ENCODE measurements at places on chromosomes 12 and 14.

DNA sequence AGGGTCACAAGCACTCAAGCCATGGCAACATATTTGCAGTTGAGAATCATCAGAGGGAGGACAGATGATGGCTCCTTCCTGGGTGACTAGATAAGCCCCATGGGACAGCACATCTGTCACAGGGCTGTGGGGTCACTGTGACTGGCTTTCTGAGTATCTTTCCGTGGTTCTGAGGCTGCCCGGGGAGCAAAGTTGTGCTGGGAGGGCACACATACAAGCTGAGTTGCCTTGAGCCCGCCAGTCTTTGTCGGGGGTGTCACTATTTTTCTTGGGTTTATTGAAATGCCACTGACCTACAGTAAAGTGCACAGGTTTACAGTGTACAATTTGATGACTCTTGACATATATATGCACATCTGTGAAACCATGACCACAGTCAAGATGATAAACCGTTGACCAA is 17.2 kb upstream of the KIF26A start:
- DNase-seq: no peak

DNA sequence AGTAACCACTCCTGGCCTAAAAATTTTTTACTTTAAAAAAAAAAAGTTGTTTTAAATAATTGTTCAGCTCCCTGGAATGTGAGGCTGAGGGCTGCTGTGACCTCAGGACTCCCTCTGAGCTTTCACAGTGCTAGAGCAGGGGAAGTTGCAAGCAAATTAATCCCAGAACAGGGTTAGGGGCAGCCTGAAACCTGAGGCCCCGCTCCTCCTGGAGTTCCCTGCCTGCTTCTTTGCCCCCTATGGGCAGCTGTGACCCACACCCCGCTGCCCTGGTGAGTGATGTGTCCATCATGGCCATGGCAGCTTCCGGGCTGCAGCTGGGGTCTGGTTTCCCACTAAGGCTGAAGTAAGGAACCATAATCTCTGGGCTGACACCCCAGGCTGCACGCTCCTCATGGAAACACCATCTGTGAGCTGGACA is 9.5 kb downstream of the RITA1 start:
- peak; percentile 32 for DNase-seq

DNA sequence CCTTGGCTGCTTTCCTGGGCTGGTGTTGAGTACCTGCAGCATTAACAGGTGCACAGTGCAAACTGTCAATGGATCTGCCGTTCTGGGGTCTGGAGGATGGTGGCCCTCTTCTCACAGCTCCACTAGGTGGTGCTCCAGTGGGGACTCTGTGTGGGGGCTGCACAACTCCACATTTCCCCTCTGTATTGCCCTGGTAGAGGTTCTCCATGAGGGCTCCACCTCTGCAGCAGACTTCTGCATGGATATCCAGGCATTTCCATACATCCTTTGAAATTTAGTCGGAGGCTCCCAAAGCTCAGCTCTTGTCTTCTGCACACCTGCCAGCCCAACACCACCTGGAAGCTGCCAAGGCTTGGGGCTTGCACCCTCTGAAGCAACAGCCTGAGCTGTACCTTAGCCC is 198.6 kb downstream of the GXYLT1 start:
- DNase-seq: no peak

DNA sequence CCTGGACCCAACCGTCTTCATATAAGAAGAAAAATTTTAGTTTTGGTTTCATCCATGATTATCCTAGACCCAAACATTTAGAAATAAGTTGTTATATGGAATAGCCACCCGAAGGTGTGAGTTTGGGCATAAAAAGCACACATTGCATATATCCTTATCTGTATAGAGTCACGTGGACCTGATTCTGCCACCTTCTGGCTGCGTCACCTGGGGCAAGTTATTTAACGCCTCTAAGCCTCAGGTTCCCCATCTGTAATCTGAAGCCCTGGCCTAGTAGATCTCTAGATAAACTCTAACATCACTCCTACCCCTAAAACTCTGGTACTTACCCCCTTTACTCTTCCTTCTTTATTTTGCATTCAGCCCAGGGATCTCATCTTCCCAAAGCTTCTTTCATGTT is 14.3 kb upstream of the KRT5 start:
- no peak for DNase-seq

GRCh38 chr14:88422919-88423650 is 37.6 kb downstream of the SPATA7 start:
- peak; percentile 54 for DNase-seq

GRCh38 chr12:131077931-131078391 is 124.3 kb downstream of the ADGRD1 start:
- no peak for DNase-seq

DNA sequence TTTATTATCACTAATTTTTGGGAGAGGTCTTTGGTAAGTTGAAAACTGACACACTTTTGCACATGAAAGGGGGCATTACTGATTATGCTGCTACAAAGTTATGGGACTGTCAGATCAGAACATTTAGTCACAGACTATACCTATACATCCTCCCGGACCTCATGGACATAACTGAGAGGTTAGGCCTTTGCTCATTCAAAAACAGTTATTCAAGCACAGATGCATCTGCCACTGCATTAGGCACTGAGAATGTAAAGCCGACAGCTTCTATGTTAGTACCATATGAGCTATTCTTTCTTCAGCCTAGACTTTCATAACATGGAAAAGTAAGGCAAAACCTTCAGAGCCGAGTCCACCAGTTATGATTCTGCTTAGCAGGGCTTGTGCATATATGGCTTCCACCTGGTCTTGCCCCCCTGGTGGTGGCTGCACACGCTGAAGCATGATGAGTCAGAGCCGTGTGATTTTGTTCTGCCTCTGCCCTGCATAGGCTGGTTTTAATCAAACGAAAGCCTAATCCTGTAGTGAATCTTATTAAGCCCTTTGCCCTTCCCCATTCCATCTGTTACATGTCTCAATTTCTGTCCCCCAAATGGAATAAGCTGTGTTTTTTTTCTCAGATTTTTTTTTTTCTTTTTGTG is 21.8 kb upstream of the RNU6-8 start:
- DNase-seq: no peak

GRCh38 chr12:90331821-90332220 is 623.2 kb downstream of the CCER1 start:
- no peak for DNase-seq

DNA sequence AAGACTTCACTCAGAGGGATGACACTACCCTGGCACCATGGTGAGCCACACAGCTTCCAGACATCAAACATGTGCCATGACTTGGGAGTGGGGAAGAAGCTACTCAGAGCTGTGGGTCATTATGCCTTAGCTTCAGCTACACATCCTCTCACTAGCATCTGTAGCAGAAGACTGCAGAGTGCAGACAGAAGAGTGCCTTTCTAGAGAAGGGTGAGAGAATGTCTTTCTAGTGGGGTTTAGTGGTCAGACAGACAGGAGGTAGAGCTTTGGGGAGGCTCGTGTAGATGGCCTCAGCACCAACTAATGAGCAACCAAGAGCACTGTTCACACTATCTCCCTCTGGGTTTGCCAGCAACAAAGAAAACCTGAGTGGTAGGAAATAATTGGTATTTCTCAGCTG is 4.9 kb upstream of the B4GALNT3 start:
- no peak for DNase-seq

DNA sequence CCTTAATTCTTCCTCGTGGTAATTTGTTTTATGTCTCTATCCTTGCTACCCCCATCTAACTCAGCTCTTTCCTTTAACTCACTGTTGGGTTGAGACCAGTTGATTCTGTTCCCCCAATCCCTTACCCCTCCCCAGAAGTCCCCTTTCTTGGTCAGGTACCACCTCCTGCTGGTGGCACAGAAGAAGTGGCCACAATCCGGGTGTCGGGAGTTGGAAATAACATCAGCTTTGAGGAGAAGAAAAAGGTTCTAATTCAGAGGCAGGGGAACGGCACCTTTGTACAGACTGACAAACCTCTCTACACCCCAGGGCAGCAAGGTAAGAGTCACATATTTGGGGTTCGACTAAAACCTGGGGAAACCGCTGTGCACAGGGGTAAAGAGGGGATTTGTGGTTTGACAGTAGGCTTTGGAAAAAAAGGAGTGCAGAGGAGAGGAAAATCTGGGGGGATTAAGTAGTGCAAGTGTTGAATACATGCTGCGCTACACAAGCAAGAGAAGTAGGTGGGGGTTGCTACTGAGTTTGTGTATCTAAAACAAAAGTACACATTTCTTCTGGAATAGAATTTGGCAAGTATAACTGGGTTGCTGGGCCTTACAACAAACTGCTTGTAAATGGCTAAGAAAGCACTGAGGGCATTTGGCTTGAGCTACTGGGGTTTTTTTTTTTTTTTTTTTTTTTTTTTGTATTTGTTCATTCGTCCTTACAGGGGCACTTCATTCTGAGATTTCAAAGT is 1.3 kb downstream of the A2ML1 start:
- no peak for DNase-seq

DNA sequence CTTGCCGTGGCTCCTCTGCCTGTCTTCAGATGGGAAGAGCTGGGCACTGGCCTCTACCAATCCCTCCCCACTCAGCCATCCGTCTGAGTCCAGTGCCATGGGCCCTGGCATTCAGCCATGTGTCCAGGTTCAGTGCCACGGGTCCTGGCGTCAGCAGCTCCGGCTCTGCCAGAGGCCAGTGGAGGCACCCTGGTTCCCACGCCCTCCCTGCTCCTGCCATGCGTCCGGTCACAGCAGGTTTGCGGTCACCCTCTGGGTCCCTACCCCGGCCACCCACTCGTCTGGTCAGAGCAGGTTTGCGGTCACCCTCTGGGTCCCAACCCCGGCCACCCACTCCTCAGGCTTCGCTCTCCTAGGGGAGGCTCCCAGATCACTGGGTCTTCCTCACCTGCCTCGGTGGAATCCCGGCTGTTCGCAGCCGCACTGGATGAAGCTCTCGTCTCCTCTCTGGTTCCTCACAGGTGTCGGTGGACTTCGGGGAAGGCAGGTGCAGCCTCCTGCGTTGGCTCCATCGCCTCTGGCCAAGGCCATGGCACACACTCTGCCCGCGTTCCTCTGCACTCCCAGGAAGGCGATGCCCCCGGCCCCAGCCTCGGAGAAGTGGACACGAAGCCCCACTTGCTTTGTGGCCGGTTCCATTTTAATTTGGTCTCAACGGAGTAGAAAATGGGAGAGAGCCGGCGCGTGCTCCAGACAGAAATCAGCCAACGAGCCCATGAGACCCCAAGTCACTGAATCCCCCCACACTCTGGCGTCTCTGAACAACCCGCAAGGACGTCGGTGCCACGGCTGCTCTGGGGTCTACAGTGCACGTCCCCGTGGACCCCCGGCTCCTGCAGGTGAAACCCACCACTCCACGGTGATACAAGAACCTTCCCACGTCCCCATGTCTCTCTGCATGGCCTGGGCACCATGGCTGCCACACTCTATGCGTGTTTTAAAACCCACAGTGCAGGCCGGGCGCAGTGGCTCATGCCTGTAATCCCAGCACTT is 47.8 kb upstream of the FBRSL1 start:
- no peak for DNase-seq

- no peak for DNase-seq
These were observed 767 bp downstream of the REP15 start for GRCh38 chr12:27696864-27697564.
